ENCODE measurements at places on chromosomes 6 and 20.

DNA sequence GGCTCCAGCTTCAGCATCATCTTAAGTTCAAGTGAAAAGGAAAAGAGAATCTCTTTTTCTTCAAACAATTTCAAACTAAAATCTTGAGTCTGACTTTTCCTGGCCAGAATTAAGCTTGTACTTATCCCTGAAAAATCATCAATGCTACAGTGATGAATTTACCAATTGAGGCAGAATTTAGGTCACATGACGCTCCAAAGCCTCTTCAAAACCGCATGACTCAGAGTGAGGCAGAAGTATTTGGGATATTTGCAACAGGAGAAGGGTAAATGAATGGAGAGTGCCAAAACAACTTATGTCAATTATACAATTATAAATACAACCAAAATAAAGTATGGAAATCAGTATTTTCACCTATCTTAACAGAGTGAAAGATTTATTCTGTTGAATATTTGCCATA, 515.5 kb downstream of the COL12A1 start:
- DNase-seq = no peak

DNA sequence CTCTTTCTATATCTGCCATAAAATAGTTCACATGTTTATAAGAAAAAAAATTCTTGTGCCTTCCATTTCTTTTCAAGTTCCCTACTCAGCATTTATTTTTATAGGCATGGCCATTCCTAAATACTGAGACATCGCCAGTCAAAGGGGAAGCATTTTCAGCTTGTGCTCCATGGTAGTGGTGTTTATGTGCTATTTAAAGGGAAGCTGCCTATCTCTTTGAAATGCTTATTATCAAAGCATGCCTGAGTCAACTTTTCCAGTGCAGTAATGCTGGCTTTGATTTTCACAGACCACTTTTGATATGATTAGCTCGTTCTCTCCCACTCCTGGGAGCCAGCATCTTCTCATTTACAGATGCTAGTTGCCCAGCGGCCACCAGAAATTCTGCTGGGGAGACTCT, 124.1 kb upstream of the RIN2 start:
- no peak for DNase-seq

- no peak for DNase-seq
These were observed 35.2 kb upstream of the STMND1 start for GRCh38 chr6:17066610-17067009.

DNA sequence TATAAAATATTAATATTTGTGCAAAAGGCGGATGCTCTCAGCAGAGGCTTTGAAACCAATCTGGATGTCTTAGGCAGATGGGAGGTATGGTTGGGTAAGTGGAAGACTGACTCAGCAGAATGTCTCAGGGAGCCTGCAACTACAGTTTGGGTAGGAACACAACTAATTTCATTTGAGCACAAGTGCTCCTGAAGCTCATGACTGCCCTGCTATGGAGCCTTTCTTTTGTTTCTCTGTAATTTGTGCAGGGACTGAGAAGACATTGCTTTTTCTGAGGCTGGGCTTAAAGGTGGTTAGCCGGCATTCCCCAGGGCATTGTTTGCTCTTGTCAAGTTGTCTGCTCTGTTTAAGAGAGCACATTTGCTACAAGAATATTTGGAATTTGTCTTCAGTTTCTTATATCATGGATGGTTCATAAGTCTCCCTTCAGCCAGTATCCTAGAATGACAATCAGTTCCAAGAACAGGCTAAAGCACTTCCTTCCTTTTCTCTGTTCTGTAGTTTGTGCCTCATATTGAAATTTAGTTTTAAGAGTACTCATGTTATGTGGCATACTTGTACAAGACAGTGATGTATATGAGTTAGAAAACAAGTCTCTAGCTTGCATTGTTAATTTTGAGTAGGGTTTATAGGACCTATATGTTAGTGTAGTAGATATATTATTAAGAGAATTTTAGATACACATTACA, 208.3 kb downstream of the ZFAND3 start:
- peak; percentile 64 for DNase-seq

DNA sequence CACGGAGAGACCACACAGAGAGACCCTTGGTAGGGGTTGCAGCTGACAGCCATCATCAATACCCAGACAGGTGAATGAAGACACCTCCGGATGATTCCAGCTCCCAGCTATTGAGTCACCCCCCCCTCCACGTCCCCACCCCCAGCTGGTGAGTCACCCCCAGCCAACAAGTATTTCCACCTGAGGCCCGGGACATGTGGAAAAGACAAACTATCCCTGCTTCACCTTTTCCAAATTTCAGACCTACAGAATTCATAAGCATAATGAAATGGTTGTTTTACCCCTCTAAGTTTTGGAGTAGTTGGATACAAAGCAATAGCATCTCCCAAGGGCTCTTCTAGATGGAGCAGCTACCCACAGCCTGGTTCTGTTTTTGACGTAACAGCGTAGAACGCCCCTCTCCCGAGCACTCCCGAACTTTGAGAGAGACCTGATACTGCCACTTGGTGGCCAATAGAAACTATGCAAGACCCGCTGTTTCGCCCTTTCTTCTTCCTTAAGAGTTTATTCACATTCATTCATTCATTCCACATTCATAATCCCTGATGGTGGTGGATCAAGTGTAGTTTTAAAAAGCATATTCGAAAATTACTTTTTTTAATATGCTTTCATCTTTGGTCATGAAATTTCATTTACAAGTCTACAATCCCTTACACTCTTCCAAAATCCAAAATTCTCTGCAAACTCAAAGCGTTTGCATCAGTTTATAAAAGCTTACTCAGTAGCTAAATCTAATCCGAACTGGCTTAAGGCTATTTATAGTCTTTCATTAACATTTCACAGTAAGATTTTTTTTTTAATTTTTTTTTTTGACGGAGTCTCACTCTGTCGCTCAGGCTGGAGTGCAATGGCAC, 15.1 kb upstream of the PPP1R16B start:
- peak; percentile 35 for DNase-seq

GRCh38 chr6:39261751-39262150, 32.5 kb upstream of the KCNK5 start:
- no peak for DNase-seq

GRCh38 chr20:39070484-39071231, 108.5 kb downstream of the DHX35 start:
- DNase-seq = no peak

- DNase-seq = no peak
These were observed 42.5 kb downstream of the LYRM2 start for GRCh38 chr6:89596056-89596455.

DNA sequence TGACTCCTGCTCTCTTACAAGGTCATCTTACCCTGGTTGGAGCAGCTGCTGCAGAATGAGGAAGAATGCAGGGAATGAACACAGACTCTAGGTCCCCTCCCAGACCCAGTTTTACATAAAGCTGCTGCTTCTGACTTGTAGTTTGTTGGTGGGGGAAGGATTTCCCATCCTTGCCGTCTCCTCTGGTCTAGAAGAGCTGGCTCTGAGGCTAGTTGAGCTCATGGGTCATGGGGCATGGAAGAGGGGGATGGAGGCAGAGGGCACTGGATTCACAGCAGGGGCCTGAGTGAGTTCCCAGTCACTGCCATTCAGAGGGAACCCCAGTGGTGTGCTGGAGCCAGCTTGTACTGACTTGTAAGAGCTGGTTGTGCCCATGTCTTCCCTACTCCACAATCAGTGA, 9.2 kb upstream of the GUCA1A start:
- no peak for DNase-seq

DNA sequence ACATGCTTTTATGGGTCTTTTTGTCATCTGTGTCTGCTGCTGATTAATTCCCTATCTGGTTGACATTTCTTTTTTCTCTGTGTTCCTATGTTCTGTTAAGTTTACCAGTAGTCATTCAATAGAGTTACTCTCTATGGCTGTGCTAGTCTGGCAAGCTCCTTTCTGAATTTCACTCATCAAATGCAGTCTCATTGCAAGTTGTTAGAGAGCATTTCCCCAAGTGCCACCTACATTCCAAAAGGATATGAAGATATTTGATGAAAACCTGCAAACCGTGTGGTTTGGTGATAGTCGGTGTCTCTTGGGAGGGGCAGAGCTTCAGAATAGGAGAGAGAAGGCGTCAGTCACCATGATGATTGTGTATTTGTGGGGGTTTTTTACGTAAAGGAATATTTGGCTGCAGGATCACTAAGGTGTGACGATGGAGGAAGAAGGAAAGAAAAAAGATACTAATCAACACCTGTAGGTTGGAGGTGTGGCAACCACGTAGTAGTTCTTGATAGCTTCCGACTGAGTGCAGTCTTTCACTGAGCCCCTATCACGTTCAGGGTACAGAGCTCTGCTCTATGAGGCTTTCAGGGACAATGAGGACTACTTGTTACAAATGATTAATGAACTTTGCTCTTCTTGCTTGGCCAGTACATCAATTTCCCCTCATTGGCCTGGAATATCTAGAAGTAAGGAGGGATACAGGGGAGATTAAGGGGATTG, 73.1 kb upstream of the TNFAIP3 start:
- no peak for DNase-seq

DNA sequence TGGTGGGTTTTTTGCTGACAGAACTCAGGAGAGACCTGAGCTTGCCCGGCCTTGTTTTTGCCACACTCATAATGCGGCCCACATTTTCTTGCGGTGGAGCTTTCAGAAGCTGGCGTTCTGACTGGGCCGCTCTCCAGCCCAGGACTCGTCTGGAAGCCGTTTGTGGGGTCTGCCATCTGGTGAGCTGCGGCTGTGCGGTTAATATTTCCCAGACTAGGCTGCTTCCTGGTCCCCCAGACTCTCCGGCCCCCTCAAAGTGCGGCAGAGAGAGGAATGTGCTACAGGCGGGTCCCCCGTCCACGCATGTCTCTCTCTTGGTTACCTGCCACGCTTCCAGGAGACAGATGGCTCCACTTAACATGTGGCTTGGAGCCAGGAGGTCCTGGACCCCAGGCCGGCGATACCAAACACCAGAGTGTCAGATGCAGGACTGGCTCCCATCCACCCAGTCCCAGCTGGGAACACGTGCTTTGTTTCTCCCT, 128.9 kb upstream of the PMEPA1 start:
- no peak for DNase-seq

- no peak for DNase-seq
These were observed 3.1 kb upstream of the MAVS start for GRCh38 chr20:3843490-3843889.

GRCh38 chr6:147366290-147366689, 142.2 kb upstream of the SAMD5 start:
- DNase-seq = no peak

DNA sequence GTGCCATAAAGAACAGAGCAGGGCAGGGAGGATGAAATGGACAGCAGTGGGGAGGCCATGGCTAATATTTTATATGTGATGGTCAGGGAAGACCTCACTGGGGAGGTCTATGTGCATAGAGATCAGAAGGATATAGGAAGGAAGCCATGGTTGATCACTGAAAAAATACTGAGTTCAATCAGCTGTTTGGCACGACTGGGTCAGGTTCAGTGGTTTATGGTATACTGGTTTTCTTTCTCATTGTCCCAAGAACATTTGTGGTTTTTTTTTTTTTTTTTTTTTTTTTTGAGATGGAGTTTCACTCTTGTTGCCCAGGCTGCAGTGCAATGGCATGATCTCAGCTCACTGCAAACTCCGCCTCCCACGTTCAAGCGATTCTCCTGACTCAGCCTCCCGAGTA, 78.3 kb upstream of the TIAM2 start:
- no peak for DNase-seq

DNA sequence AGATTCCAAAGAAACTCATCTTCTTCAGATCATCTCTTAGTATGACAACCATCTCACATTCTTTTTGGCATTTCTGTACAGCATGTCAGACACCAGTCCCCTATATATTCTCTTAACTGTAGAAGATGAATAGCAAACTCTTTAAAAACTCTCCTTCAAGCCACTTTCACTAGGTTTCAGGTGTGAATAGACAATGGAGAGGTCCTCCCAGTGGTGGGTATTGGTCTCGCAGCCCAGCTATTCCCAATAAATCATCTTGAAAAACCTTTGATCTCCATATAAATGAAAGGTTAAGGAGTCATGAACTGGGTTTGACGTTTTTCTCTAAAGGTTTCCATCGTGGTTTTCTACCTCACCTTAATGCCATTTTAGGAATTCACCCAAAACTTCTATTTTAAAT, 180.0 kb downstream of the GJA1 start:
- no peak for DNase-seq

GRCh38 chr20:63979557-63980316, at the start of gene SAMD10:
TSS of gene SAMD10 (minus strand) at chr20:63979642. CDS start at chr20:63979467, 175 bp downstream.
- peak; percentile 67 for DNase-seq

GRCh38 chr6:36924131-36924530, 30.4 kb upstream of the PI16 start:
- no peak for DNase-seq

- no peak for DNase-seq
These were observed 204.8 kb downstream of the UST start for GRCh38 chr6:148951662-148952061.

DNA sequence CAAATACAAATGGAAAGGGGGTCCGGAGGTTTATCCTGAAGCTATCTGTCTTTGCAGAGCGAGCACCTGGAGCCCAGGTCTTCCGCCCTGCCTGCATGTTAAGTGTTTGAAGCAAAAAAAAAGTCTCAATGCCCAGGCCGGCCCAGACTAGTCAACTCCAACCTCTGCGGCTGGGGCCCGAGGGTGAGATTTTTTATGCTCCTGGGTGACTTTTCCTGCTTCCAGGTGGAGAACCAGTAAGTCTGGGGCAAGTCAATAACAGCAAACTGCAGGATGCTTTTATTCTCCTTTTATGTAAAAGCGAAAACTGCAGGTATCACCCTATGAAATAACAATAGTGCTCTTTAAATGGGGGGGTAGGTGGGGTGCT, 2.0 kb upstream of the ZBP1 start:
- DNase-seq = no peak

DNA sequence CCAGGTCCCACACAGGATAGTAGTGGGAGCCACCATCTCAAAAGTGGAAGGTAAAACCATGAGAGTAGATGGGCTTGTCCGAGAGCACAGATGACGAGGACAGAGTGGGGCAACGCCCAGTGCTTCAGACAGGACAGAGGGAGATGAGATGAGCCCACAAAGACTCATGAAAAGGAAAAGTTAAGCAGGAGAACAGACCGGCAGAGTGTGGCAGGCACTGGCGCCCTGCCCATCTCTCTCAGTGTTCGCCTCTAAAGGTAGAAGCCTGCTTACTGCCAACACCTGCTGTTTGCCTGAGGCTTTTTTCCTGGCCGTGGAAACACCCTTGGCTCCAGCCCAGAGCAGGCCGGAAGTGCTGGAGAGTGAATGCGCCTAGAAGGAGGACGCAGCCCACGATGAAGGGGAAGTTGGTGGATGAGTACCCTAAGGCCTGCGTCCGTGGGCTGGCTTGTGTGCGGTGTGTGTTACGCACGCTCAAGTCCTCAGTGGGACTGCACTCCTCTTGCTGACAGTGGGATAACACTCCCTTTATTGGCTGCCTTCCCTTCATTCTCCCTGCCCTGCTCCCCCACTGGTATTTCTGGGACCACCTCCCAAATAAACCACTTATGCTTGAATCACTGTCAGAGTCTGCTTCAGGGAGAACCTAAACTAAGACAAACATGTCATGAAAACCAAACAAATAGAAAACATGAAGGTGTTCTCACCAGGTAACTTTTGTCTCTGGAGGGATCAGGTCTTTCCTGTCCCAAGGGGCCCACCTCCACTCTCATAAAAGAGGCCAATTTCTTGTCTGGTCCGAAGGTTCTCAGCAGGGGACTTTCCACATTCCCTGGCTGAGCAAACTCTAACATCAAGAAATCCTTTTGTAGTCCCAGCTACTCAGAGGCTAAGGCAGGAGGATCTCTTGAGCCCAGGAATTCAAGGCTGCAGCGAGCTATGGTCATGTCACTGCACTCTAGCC, 9.1 kb upstream of the FOXP4 start:
- no peak for DNase-seq
